ENCODE measurements at places on chromosomes 3 and 15.
A peak's percentile ranks its signal among the peaks of the same experiment; 100 is the strongest.

GRCh38 chr3:146575636-146576035 lies 29.5 kb downstream of the PLSCR5 start:
- no peak for DNase-seq

DNA sequence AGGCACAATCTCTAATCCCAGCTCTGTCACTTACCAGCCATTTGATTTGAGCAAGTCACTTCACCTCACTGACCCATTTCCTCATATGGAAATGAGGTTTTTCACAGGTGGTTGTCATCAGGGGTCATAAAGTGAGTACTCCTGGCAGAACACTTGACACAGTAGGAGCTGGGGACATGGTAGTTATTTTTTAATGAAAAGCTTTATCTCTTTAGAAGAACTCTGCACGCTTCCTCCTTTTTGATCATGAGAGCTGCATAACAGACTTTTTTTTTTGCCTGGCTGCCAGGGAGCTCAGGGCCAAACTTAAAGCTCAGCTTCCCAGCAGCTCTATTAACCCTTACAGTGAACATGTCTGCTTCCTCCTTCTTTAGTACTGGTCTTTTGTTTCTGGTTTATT lies 8.4 kb downstream of the VWA5B2 start:
- no peak for DNase-seq

DNA sequence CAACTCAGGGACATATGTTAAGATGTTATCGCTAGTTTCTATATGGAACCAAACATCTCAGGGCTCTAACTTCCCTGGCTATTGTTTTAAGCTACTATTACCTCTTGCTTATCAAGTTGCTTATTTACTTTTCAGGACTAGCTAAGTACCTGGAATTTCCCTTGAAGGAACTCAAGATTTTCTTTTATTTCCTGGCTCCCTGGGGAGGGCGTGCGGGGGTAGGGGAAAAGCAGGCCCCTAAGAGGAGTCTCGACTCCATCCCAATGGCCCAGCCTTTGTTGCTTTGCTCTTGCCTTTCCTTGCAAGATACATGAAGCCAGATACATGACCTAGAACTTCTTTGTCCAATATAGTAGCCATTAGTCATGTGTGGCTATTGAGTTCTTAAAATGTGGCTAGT lies 76.9 kb upstream of the STXBP5L start:
- DNase-seq: no peak

DNA sequence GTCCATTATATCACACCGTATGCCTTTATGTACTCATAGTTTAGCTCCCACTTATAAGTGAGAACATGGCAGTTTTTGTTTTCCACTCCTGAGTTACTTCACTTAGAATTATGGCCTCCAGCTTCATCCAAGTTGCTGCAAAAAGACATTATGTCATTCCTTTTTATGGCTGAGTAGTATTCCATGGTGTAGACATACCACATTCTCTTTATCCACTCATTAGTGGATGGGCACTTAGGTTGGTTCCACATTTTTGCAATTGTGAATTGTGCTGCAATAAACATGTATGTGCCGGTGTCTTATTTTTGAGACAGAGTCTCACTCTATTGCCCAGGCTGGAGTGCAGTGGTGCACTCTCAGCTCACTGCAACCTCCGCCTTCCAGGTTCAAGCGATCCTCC lies 74.1 kb upstream of the IQSEC1 start:
- no peak for DNase-seq

DNA sequence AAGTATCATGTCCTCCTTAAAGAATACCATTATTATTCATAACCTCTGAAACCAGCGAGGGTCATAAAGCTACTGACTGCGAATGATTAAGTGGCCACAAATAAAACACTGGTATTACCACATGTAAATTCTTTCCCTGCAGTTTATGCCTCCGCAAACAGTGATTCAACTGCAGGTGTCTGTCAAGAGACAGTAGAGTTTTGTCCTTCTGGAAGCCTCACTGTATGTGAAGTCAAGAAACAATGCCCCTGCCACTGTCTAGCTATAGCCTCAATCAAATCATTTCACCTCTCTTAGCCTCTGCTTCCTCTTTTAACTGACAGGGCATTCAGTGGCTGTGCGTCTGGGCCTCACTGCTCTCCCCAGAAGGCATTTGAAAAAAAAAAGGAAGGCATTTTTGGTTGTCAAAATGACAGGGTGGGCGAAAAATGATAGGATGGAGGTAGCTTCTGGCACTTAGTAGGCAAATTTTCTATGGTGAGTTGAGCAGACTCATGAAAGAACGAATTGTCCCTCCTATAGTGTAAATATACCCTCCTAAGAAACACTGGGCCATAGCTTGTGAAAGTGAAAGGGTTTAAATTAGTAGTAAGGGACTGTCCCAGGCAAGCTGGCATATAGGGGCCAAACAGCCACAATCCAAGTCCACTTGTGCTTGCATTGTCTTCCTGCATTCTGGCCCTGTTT lies 66.7 kb downstream of the FILIP1L start:
- DNase-seq: no peak

DNA sequence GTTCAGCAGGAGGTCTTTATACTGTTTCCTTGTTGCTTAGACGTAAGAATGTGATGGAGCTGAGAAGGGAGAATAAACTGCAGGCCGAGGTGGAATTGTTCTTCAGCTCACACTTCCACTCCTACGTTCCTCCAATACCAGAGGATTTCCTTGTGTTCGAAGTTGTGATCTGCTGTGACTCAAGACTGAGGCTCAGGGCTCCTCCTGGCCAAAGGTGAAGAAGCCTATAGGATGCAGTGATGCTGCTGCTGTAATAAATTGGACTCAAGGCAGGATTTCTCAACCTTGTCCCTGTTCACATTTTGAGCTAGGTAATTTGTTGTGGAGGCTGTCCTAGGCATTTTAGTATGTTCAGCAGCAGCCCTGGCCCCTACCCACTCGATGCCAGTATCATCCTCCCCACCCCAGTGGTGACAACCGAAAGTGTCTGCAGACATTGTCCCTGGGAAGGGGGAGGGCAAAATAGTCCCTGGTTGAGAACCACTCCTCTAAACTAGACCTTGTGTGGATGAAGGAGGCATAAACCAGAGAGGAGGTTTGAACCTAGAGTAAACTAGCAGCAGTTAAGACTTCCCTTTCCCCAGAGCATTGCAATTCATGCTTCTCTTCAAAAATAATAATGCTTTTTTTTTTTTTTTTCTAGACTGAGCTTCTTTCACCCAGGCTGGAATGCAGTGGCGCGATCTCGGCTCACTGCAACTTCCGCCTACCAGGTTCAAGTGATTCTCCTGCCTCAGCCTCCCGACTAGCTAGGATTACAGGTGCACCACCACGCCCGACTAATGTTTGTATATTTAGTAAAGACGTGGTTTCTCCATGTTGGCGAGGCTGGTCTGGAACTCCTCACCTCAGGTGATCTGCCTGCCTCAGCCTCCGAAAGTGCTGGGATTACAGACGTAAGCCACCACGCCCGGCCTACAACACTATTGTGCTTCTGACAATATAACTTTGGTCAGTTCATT lies 11.1 kb downstream of the RAP2B start:
- no peak for DNase-seq

GRCh38 chr3:123489400-123490004 lies 40.6 kb upstream of the ADCY5 start:
- peak; percentile 57 for DNase-seq

- DNase-seq: no peak
These were observed 86.9 kb downstream of the CDIN1 start for GRCh38 chr15:36666228-36666905.

DNA sequence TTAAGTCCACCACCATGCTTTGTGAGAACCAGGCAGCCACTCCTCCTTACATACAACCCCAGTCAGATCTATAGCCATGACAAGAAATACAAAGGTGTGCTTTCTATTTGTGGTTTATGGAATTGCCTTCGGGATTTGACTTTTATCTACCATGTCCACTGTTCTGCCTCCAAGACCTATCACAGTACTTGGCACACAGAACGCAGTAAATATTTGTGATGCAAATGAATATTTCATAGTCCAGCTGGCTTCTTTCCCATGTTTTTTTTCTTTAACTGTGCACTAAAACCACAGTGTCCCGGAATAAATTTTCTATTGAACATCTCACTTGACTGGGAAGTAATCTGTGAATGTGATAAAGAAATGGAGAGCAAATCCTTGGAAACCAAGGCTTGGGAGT lies 314.7 kb downstream of the RORA start:
- DNase-seq: no peak

DNA sequence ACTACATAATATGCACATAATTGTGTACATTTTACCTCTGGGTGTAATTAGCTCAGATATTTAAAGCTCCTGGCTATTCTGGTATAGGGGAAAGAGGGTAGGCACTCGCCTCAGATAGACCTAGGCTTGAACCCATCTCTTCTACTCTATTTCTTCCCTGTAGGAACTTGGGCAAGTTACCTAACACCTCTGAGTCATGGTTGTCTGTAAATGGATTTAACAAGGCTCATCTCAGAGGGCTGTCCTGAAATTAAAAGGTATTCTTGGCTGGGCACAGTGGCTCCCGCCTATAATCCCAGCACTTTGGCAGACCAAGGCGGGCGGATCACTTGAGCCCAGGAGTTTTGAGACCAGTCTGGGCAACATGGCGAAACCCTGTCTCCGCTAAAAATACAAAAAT lies 30.7 kb downstream of the NANOGP8 start:
- DNase-seq: no peak

GRCh38 chr15:62752657-62753517 lies 289.7 kb upstream of the TPM1 start:
- no peak for DNase-seq

DNA sequence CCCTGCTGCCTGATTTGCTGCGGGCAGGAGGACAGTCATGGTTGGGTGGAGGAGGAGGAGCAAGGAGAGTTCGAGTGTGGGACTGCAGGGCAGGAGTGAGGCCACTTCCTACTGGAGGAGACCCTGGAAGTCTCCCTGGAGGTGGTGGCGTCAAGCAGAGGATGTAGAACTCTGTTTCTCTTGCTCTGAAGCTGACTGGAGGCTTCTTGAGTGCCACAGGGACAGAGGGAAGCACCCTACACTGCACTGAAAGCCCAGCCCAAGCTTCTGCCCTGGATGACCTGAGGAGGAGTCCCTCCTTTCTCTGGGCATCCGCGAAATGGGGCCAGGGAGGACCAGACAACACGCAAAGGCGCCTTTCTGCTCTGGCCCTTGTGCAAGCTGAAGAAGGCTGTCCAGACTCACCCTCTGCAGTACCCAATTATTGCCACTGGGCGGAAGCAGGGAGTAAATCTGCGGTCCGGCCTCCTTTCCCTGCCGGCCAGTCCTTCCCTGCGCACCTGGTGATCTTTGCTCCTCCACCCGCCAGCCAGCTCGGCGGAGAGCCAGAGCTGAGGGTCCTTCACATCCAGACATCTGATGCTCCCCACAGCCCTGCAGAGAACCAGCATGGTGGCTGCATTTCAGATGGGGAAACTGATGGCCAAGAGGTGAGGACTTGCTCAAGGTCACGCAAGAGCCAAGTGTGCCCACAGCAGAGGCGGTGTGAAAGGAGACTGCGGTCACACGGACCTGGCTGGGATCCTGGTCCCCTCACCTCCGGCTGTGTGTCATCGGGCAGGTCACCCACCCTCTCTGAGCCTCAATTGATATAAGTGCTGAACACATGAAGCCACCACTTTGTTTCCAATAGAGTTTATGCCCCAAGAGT lies 207.1 kb downstream of the TBC1D2B start:
- DNase-seq: peak; percentile 49

GRCh38 chr3:9332250-9333030 lies 30.4 kb upstream of the THUMPD3 start:
- DNase-seq: no peak

GRCh38 chr3:192373032-192373431 lies 354.3 kb downstream of the FGF12 start:
- DNase-seq: no peak

- DNase-seq: no peak
These were observed 119.2 kb upstream of the ALDH1A3 start for GRCh38 chr15:100760357-100760903.

- DNase-seq: no peak
These were observed 143.9 kb upstream of the UMPS start for GRCh38 chr3:124586126-124587052.

DNA sequence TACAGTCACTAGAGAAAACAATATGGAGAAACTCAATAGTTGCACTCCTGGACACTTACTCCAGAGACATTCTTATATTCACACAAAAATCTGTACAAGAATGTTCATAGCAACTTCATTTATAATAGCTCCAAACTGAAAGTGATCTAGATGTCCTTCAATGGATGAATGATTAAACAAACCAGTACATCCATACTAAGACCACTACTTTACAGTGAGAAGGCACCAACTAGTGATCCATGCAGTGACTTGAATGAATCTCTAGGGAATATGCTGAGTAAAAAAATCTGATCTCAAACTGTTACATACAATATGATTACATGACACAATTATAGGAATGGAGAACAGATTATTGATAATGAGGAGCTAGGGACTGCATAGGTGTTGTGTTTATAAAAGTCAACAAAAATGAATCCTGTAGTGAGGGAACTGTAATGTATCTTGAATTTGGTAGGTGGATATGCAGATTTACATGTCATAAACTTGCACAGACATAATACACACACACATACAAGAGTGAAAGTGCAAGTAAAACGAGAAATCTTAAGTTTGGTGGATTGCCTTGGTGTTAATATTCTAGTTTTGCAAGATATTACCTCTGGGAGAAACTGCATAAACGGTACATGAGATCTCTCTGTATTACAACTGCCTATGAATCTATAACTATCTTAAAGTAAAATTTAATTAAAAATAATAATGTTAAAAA lies 85.7 kb downstream of the SPATA16 start:
- DNase-seq: no peak

GRCh38 chr3:188060840-188061544 lies 93.0 kb upstream of the LPP start:
- no peak for DNase-seq

- no peak for DNase-seq
These were observed 241.9 kb upstream of the PEX5L start for GRCh38 chr3:180278583-180279188.

DNA sequence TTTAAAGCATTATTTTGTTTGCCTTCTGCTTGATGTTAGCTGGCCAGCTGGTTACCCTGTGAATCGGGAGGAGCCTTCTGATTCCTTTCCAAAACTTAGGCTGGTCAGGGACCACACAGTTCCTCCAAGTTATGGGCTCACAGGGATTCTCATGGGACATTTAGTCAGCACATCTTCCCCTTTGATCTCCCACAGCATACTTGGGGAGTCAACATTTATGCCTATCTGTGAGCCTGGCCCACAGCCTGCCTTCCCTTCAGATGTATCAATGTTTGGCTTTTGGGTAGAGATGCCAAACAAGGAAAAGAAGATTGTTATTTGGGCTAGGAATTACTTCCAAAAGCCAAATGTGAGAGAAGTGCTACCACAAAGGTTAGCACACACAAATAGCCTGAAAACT lies 32.6 kb upstream of the DCP1A start:
- no peak for DNase-seq

DNA sequence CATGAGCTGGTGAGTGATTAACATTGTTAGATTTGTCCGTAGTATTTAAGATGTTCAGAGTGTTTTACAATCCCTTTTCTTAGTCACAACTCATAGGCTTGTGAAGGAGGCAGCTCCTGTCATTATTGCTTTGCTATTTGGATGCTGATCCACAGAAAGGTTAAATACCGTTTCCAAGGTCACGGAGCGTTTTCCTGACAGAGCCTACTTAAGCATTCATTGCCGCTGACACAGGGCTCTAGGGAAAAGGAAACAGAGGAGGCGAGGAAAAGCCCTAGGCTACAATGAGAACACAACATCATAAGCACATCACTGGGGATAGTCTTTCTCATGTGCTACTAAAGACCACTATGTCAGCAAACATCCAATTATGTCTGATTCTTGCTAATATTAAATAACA lies 38.5 kb upstream of the CPB1 start:
- no peak for DNase-seq

Measured in hematopoietic multipotent progenitor cell treated with erythropoietin and hydrocortisone succinate and interleukin-3 and kit ligand, for 15 days (in vitro differentiated cells).